ENCODE measurements at places on chromosomes 2 and 18.

DNA sequence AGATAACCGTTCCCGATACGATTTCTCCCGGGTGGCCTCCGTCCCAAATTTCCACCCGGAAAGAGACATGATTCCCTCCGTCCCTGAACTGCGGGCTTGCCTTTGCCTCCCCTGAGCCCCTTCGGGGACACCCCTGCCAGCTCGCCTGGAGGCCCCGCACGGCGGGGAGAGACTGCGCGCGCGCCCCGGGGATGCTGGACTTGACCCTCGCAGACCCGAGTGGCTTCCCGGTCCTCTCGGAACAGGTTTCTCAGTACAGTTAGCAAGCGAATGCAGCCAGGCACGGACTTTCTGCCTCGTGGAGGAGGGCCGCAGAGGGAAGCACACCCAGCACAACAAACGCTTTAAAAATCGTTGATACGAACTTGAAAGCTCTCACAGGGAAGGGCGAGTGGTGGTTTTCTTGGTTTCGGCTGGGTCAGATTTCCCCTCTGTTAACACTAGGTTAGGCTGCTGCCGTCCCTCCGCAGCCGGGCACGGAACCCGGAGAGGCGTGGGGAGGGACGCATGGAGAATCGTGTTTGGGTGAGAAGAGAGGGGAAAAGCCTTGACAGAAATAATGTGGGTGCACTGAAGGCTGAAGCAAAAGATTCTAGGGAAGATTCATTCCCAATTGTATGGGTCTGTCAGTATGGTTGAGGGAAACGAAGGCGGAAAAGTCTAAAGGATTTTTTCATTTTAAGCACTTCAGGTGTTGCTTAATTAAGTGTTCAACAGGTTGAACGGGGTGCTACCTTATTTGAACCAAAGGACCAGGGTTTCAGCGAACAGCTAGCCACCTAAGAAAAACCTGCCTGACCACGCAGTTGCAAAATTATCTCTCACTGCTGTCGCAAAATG, 916 bp downstream of the TNFRSF11A start:
- peak; percentile 33 for DNase-seq

GRCh38 chr2:126839796-126840195, 58.9 kb upstream of the TEX51 start:
- DNase-seq: peak; percentile 35

DNA sequence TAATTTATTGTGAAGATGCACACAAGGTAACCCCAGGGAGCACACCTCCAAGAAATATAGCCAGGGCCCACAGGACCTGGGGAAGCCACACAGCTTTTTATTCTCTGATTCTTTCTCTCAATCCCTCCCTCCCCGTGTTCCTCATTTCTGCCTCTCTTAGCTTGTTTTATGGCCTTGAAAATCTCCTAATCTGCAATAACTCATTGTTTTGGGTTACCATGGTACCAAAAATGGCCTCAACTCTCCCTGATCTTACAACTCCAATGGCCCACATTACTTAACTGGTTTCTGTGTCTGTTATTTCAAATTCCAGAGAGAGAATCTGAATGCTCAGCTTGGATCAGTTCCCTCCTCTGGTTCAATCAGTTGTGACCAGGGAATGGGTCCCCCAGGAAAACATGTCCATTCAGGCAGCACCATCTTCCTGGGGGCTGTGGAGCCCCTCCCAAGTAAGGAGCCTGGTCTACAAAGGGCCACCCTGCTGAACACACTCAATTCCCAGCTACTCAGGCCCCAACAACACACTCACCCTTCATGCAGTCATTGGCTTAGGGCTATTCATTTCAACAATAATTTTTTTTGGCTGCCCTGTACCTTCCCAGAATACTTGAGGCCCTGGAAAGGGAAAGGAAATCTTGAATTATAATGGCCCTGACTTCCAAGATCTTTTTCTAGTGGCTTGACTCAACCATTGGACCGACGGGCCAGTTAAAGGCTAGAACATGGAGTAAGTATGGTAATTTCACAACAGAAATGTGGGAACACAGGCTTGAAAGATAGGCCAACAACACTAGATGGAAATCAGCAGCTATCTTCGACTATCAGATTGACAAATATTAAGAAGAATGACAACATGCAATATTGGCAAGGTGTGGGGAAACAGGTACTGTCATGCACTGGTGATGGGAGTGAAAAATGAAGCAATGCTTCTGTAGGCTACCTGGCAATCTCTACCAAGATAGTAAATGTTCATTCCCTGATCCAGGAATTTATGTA, 41.6 kb upstream of the ST3GAL5 start:
- no peak for DNase-seq

GRCh38 chr2:127597046-127597983, 48.6 kb upstream of the GPR17 start:
- DNase-seq: no peak

DNA sequence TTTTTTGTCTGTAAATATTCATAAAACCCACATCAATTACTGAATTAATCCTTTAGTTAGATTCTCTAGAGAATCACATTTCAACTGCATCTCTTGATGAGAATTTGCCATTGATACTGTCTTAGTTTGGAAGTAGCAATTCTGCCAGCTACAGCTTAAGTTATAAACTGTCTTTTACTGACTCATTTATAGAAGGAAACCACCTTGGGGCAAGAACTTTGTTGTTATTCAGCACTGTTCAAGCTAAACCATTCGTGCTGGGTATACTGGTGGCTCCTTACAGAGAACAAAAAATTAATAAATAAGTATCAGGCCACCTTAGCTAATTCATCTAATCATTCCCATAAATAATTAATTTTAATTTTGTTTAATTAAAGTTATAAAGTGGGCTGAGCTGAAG, 1082.6 kb upstream of the CELF4 start:
- no peak for DNase-seq

GRCh38 chr2:111927723-111928122, 29.3 kb downstream of the MERTK start:
- no peak for DNase-seq

DNA sequence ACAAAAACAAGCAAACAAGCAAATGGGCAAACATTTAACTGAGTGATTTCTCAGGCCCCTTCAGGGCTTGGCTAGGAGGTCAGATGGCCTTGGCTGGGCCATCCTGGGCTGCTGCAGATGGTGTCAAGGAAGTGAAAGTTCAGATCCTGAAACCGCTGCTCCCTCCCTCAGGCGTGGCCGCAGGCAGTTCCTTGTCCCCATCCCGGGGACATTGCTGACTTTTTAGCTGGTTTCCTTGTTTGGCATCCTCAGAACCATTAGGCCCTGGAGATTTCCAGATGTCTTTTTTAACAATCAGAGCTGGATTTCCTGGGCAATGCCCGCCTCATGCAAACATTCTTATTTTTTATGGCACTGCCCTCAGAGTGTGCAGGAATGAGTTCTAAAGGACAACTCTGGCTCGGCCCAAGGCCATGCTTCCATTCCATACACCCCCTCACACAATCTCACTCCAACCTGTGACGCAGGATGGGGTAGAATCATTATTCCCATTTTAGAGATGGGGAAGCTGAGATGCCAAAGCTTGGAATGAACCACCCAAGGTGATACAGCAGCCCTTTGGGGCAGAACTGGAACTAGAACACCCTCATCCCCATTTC, 86.1 kb upstream of the ZCCHC2 start:
- DNase-seq: peak; percentile 83

- DNase-seq: no peak
These were observed 121.1 kb upstream of the TEX51 start for GRCh38 chr2:126777620-126777978.

GRCh38 chr2:69575926-69576325, 67.6 kb downstream of the AAK1 start:
- no peak for DNase-seq

GRCh38 chr2:98881153-98881650, 54.8 kb downstream of the CRACDL start:
- DNase-seq: no peak

- no peak for DNase-seq
These were observed 111.3 kb downstream of the CMPK2 start for GRCh38 chr2:6754419-6754818.

- no peak for DNase-seq
These were observed 60.0 kb upstream of the ASAP2 start for GRCh38 chr2:9146646-9147045.

DNA sequence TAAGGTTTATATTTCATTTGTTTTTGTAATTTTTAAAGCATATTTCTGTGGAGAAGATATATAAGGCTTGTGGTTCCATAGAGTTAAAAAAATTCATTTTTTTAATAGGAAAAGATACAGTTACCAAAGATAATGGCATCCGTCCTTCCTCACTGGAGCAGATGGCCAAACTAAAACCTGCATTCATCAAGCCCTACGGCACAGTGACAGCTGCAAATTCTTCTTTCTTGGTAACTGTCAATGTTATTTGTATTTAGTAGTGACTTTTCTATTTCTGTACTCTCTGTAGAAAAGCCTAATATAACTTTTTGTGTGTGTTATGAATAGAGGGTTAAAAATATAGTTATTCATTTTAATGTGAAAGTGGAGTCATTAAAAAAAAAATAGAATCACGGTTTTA, 35.1 kb downstream of the HADHB start:
- DNase-seq: no peak

DNA sequence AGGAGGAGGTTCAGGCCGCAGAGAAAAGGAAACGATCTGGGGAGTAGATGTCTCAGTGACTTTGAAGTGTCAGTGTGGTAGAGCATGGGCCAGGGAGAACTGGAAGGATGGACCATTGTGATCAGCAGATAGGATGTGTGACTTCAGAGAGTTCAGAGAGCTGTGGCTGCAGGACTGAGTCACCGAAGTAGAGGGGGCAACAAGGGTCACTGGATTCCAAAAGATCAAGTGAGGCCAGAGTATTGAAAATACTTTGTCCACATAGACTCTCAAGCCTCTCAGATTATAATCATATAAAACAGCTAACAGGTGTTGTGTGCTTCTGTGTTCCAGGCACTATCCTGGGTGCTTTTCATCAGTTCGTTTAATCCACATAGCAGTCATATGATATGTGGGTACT, 99.4 kb downstream of the CRIM1 start:
- no peak for DNase-seq

DNA sequence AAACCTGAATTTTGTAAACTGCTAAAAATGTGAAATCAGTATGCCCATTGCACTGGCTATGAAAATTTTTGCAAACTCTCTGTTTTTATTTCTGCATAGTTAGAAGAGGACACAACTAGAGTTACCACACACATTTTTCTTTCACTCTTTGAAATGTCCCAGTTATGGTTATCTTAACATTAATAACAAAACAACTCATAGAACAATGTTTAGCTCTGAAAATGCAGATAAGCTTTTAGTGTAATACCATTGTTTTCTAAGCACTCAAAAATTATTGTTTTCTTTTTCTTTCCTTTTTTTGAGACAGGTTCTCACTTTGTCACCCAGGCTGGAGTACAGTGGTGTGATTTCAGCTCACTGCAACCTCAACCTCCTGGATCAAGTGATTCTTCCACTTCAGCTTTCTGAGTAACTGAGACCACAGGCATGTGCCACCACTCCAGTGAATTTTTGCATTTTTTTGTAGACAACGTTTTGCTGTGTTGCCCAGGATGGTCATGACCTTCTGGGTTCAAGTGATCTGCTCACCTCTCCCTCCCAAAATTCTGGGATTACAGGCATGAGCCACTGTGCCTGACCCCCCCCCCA, 1204.5 kb upstream of the ZEB2 start:
- DNase-seq: no peak

DNA sequence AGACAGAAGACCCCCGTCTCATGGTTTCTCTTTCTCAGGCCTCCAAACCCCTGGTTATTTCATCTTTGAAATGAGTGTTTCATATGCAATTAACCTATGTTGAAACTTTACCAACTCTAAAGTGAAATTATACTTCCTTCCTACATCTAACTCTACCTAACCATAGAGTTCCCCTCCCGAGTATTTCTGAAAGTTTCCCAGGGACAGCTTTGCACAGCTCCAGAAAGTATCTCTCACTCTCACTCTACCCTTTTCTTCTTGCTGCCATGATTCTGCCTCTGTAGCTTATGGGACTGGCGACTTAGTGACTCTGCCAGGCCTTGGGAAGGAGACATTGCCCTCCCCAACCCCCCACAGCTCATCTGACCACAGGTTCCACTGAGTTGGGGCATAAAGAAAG, 107.9 kb downstream of the B3GNT2 start:
- DNase-seq: peak; percentile 87

- no peak for DNase-seq
These were observed 116.4 kb upstream of the SNTG2 start for GRCh38 chr2:834233-834632.

- no peak for DNase-seq
These were observed 20.6 kb downstream of the CEP192 start for GRCh38 chr18:13011719-13012118.

DNA sequence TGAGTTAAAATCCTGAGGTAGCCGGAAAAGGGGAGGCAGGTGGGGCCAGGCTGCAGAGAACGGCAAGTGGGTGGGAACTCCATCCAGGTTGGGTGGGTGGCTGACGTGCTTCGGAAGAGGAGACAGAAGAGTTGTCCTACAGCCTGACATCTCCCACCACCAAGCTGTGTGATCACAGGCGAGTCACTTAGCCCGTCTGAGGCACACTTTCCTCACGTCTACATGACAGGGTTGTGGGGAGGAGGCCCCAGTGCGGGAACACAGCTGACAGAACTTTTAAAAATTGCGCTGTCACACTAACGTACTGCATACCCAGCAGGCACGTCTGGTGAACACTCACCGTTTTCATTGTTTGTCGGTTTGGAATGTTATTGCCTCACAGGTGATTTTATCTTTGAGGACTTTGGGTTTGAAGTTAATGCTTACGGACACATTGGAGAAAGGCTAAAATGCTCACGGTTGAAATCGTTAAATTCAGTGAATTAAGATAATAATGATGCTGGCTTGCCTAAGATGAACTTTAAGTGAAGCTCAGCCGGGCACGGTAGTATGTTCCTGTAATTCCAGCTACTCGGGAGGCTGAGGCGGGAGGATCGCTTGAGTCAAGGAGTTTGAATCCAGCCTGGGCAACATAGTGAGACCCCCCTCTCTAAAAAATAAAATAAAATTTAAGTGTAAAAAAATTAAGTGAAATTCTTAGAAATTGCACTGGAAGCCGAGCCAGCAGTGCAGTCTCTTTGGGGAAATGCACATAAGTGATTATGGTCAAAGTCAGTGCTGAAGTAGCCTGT, 8.9 kb downstream of the EMILIN2 start:
- DNase-seq: peak; percentile 13

DNA sequence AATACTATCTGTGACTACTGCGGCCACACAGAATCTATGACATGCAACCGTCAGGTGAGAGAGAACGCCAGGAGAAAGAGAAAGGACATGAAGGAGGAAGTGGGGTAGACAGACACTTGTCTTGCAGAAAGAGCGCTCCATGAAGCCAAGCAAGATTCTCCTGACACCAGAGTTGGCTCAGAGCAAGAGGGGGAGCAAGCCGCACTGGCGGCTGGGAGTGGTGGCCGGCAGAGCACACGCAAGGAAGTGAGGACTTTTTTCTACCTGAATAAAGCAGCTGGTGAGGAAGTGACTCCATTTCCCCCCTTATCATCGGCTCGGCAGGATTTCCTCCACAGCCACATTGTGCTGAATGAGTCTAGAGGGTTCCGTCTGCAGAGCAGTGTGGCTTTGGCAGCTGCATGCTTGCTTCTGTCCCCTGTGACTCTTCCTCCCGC, 181.6 kb downstream of the BCL2 start:
- DNase-seq: peak; percentile 52

GRCh38 chr2:10940596-10940995, 28.9 kb downstream of the KCNF1 start:
- no peak for DNase-seq
